ENCODE measurements at places on chromosomes 3 and 15. TPM values are rescaled to one million over a fixed set of nuclear protein-coding genes. Genes with fewer than 3 reads are reported as not detected.

The LCTL gene
- total RNA-seq, result 0.34 TPM

DNA sequence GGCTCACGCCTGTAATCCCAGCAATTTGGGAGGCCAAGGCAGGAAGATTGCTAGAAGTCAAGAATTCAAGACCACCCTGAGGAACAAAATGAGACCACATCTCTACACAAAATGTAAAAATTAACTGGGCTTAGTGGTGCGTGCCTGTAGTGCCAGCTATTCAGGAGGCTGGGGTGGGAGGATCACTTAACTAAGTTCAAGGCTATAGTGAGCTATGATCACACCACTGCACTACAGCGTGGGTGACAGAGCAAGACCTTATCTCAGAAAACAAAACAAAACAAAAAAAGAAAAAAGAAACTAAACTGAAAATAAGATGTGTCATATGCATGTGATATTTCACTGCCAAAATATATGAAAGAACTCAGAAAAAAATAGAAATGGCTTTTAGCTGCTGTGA lies 243.3 kb upstream of the CCDC54 start:
- no peak for ATAC-seq

DNA sequence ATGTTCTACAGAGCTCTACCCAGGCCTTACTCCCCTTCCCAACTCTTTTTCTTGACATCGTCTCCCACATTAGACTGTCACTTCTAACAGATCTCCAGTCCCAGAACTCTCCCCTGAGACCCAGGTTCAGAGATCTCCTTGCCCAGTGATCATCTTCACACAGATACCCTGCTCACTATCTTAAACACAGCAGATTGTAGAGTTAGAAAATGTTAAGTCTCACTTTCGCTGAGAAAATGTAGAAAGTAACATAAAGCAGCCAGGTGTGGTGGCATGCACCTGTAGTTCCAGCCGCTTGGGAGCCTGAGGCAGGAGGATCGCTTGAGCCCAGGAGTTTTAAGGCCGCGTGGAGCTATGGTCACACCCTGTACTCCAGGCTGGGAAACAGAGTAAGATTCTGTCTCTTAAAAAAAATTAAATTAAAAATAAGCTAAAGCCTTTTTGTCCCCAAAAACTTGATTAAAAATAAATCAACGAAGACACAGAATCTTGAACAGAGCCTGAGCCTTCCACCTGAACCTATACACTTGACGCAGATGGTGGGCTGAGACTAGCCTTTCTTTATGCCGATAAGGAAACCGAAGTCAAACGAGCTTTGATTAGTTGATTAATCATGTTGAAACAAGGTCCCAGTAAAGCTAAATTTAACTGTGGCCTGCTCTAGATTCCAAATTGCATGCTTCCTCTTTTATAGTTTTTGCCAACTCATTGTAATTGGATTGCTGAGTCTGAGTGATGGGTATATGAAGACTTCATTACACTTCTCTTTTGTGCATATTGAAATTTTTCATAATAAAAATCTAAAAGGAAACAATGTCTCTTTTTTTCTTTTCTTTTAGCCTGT lies 31.3 kb upstream of the BLM start:
- ATAC-seq, result no peak

The GPR176 gene
- 10.7 TPM for total RNA-seq
